ENCODE measurements at places on chromosomes 5 and 9.

GRCh38 chr5:36305571-36306326, 4.0 kb upstream of the RANBP3L start:
- peak; percentile 54 for DNase-seq

- DNase-seq, result no peak
These were observed 743.4 kb upstream of the CTNND2 start for GRCh38 chr5:12647613-12648012.

- peak; percentile 3 for DNase-seq
These were observed 1.6 kb upstream of the FCN1 start for GRCh38 chr9:134919303-134919702.

DNA sequence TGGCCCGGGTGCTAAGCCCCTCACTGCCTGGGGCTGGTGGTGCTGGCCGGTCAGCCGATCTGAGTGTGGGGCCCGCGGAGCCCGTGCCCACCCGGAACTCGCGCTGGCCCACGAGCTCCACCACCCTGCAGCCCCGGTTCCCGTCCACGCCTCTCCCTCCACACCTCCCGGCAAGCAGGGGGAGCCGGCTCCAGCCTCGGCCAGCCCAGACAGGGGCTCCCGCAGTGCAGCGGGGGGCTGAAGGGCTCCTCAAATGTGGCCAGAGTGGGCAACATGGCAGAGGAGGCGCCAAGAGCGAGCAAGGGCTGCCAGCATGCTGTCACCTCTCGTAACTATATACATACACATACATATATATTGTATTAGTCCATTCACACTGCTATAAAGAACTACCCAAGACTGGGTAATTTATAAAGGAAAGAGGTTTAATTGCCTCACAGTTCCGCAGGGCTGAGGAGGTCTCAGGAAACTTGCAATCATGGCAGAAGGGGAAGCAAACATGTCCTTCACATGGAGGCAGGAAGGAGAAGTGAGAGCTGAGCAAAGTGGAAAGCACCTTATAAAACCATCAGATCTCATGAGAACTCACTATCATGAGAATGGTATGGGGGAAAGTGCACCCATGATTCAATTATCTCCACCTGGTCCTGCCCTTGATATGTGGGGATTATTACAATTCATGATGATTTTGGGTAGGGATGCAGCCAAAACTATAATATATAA, 56.8 kb downstream of the LIX1 start:
- no peak for DNase-seq

DNA sequence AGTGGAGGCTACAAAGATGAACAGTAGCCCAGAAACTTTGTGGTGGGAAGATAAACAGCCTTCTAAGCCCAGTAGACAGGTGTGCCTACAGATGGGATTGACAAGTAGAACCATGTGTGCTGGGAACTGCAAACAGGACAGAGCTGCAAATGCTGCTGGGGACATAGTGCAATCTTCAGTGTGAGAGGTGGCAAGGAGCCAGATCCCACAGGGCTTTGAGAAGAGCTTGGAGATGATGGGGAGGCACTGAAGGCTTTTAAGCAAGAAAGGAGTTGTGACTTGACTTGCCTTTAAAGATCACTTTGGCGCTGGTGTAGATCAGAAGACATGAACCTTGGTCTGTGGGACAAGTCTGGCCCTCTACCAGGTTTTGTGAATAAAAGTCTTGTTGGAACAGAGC, 675.2 kb downstream of the ACTL7B start:
- peak; percentile 52 for DNase-seq

DNA sequence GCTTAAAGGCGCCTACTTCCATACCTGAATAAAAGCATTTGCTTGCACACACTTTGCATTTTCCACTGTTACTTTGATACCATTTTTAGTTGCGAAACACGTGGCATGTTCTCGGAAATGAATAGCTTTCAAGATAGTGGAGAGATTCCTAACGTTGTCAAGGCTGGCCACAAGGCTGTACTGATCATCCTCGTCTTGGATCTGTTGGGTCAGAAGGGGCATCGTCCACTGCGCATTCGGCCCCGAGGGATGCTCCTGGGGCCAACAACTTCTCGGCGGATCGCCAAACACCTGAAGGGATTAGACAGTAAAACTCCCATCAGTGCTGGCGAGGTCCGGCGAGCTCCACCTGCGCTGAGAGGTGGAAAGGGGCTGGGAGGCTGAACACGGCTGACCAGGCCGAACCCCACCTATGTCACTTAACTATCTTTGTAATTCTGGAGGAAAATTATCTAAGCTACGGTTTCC, 599 bp downstream of the RAD1 start:
- peak; percentile 39 for DNase-seq

GRCh38 chr9:86947146-86948073, at the start of gene GAS1:
TSS of gene GAS1 (minus strand) at chr9:86947506. CDS start at chr9:86946779, 727 bp downstream.
- peak; percentile 99 for DNase-seq

GRCh38 chr5:30040488-30041118, 1152.9 kb upstream of the CDH6 start:
- peak; percentile 39 for DNase-seq

- no peak for DNase-seq
These were observed 47.3 kb downstream of the TRIO start for GRCh38 chr5:14190194-14191164.

GRCh38 chr9:75265525-75265972, 177.2 kb downstream of the OSTF1 start:
- DNase-seq, result peak; percentile 34

DNA sequence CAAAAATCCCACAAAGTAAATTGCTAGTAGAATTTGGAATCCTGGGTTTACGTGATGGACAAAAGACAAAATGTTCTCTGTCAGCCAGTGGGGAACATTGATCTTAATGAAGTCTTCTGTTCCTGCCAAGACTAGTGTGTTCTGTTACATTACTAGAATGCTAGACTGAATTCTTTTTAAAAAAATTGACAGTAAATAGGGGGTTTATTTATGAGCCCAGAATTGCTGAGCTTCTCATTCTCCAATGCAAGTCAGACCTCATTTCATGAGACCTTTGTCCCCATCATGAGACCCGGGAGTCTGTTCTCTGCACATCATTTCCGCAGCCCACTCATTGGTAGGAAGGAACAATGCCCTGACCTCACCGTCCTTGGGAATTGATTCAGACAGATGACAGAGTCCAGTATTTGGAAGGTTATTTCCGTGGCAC, 173.8 kb upstream of the OTULINL start:
- peak; percentile 34 for DNase-seq

- no peak for DNase-seq
These were observed 318.3 kb upstream of the ITGA1 start for GRCh38 chr5:52469420-52469819.

DNA sequence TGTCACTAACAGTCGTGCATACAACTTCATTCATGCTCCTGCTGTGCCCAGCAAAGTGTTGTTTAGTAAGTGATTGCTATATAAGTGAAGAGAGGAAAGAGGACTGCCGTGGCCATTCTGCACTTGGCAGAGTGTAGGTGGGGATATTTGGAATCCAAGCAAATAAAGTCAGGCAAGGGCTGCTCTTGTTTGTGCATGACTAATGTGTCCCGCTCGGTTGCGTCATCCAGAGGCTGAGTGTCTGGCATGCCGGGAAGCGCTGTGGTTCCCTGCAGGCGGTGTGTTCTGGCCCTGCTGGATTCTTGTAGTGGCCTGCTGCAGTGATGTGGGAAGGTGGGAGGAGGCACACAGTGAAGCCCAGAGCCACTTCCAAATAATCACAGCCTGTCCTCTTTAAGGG, 136.9 kb upstream of the ANKH start:
- DNase-seq, result peak; percentile 89

GRCh38 chr5:118937393-118938061, 50.8 kb downstream of the DTWD2 start:
- no peak for DNase-seq

- DNase-seq, result no peak
These were observed 156.3 kb upstream of the FST start for GRCh38 chr5:53323943-53324642.

DNA sequence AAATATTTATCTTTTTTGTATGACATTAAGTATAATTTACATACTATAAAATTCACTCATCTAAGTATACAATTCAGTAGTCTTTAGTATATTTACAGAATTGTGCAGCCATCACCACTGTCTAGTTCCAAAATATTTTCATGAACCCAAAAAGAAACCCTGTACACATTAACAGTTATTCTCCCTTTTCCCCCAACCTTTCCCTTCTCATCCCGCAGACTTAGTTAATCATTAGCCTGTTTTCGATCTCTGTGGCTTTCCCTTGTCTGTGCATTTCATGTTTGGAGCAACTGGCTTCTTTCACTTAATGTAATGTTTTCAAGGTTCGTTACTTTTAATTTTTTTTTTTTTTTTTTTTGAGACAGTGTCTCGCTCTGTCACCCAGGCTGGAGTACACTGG, 37.5 kb downstream of the MTREX start:
- DNase-seq, result no peak

GRCh38 chr9:97366476-97366875, 45.4 kb upstream of the TDRD7 start:
- DNase-seq, result no peak

- no peak for DNase-seq
These were observed 60.0 kb downstream of the PSMB7 start for GRCh38 chr9:124355039-124355940.

GRCh38 chr5:174235221-174236011, 189.9 kb downstream of the NSG2 start:
- no peak for DNase-seq

GRCh38 chr5:90161414-90161813, 248.1 kb downstream of the CETN3 start:
- DNase-seq, result peak; percentile 42

DNA sequence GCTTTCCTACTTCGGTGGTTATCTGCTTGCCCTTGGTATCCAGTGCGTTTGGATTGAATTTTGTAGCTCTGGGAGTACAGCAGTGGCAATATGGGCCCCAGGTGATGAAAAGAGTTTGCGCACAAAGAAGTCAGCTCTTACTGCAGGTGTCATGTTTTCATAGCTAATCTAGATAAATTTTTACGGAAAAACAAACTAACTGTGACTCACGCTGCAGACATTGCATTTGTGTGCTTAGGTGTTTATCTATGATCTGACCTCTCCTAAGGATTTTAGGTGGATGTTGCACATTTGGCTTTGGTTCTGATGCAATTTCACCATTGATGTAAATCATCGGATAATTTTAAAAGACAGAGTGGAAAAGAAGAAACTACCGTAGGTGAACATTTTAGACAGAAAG, 92.1 kb downstream of the VCAN start:
- DNase-seq, result no peak

DNA sequence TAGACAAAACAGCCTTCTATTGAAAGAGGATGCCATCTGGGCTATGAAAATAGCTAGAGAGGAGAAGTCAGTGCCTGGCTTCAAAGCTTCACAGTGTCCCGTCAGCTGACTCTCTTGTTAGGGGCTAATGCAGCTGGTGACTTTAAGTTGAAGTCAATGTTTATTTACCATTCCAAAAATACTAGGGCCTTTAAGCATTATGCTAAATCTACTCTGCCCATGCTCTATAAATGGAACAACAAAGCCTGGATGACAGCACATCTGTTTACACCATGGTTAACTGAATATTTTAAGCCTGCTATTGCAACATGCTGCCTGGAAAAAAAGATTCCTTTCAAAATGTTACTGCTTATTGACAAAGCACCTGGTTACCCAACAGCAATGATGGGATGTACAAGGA, 309.1 kb downstream of the NTRK2 start:
- DNase-seq, result no peak

GRCh38 chr5:89299998-89300397, 417.0 kb upstream of the MEF2C start:
- no peak for DNase-seq

DNA sequence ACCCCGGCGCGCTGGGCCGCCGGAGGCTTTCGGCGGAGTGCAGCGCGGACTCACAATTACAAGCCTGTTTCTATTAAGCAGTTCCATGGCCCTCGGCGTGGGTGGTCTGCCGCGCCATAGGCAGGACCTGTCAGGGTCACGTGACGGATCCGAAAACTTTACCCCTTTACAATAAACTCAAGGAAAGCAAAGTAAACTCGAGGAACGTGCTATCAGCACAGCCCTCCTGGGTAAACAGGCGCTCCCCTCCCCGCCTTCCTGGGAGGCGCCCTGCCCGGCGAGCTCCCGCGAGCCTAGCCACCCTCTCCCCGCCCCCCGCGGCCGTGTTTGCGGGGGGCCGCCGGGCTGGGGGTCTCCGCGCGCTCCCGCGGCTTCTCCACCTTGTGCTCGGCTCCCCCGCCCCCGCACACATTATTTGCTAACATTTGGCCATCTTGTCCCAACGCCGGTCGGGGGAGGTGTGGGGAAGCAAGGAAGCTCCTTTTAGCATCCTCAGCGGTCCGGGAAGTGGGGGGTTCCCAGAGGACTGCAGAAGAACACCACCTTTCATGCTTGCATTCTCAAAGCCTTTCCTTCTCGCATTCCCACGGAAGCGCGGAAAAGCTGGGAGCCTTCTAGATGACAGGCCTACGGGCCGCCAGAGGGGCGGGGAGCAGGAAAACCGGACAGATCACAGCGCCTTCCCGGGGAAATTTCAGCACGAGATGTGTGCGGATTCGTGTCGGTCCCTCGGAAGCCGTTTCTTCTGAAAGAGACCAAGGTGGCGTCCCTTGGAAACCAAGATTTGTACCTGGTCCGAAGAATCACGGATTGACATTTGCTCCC, at the start of gene PTCH1:
Gene PTCH1 (minus strand): TSS at position 238 of the 825 bp plus-strand sequence.
- peak; percentile 77 for DNase-seq

GRCh38 chr9:1219284-1219683, 169.1 kb downstream of the DMRT2 start:
- no peak for DNase-seq

DNA sequence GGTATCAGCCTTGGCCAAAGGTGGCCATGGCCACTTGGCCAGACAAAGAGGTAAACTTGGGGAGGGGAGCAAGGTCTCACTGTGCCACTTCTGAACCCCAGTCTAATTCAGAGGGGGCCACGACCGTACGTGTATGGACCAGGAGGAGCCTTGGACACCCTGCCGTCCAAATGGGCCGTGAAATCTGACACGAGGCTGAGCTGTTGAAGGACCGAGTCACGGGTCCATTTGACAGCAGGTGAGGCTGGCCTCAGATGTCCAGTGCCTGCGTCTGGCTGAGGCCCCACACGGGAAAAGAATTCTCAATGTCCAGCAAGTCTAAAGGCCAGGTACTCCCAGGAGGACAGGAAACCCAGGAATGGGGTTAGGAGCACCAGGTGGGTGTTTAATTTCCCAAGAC, 17.7 kb downstream of the CMBL start:
- DNase-seq, result no peak

- no peak for DNase-seq
These were observed 50.8 kb downstream of the RBM27 start for GRCh38 chr5:146254223-146254622.

- DNase-seq, result no peak
These were observed at the start of gene F12 for GRCh38 chr5:177409043-177409801. TSS of gene F12 (minus strand) at chr5:177409564. CDS start at chr5:177409527, 37 bp downstream.

All from right hindlimb (tissue), 1 donor.